Stimulated activated CD8-positive, alpha-beta memory T cell treated with anti-CD3 and anti-CD28 coated beads, Interleukin-15, amount 100 ng/mL, for 1 hour (primary cell): ENCODE measurements at places on chromosomes 12 and 14.

DNA sequence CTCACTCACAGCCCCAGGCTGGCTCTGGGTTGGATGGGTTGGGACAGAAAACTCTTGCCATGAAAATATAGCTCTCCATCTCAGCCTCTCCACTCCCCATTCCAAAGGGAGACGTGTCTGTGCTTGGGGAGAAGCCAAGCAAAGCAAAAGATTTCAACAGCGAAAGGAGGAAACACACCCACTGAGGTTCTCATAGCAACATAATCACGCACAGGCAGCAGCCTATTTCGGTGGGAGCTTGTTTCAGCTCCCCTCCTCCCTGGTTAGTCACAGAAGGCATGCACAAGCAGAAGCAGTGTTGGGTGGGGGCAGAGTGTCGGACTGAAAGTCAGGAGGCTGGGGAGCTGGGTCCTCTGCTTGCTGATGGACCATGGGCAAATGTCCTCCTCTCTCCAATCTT, 1.9 kb upstream of the PRMT8 start:
- no peak for DNase-seq

DNA sequence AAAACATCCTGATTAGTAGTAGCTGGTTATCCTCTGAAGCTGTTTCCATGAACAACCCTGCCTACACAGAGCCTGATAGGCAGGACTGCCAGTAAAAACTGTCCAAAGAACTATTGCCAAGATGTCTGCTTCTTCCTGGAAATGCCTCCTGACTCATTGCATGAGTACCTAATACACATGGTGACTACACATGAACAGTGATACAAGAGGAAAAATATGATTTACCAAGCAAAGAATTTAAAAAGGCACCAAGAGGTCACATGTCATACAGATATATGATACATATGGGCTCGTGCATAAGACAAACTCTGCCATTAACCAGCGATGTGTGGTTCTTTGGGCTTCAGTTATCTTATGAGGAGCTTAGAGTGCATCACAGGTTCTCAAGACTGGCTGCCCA, 552.3 kb downstream of the SLC16A7 start:
- no peak for DNase-seq

GRCh38 chr14:89205137-89205740, 211.8 kb downstream of the FOXN3 start:
- DNase-seq, result no peak

DNA sequence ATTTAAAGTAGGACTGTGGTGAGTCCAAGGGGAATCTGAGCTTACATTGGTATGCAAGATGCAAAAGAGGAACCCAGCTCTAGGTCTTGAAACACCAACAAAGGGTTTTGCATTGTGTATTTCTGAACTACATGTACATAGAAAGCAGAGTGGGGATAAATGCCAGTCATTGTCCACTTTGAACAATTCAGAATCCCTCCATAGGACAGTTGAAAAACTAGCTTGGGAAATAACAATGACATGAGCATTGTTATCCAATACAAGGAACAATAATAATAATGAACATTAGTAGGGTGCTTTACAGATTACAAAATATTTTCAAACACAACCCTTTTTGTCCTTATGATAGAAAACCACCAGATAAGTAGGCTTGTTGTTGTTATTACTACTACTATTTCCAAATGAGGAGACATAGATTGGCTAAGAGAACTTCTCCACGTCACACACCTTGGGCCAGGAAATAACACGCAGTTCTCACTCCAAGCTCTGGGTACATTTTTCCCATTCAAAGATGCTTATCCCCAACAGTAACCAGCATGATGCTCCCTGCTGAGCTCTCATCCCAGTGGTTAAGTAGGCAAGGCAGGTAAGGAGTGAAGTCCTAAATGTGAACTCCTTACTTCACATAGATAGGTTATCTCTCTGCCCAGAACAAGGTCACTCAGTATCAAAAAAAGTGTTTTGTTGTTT, 51.7 kb upstream of the RASSF8 start:
- DNase-seq, result no peak

DNA sequence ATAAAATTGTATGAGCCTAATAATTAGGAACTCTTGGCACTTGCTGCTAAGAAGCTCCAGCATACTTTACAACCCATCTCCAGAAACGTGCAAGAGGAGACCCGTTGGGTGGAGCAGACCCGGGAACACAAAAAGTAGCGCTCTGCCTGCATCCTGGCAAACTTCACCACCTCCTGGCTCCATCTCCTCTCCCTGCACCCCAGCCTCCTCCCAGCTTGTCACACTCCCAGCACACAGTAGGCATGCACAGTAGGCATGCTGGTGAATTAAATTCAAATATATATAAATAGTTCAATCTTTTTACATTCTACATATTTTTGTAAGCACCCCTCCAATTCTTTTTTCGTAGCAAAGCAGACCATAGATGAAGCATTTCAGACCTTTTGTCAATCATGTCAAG, 1.2 kb downstream of the VSIG10 start:
- DNase-seq, result no peak

- DNase-seq, result no peak
Observed at GRCh38 chr14:93084866-93085857, 30.6 kb downstream of the ITPK1 start.
